ENCODE measurements at places on chromosomes 7 and 10. TPM values are rescaled to one million over a fixed set of nuclear protein-coding genes. Genes with fewer than 3 reads are reported as not detected.

DNA sequence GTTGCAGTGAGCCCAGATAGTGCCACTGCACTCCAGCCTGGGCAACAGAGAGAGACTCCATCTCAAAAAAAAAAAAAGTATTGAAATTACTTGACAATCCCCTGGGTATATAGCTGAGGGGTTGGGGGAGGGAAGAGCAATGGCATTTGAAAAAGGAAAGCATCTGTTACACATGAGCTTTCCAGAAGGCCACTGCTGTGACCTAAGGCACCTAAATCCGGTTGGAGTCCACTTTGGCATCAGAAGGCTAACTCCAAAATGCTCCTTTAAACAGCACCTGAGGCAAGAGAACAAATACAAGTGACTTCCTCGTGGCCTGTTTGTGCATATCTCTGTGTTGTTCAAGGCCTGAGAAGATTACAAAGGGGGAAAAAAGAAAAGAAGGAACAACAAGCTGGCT is 74.8 kb upstream of the PALS2 start:
- no peaks in the 10 kb centered on the region for H3K4me1 ChIP-seq
- no peaks in the 10 kb centered on the region for H3K36me3 ChIP-seq
- no peak overlapping the region for H3K4me3 ChIP-seq
- H3K27me3 ChIP-seq: no peaks in the 10 kb centered on the region

GRCh38 chr7:43769281-43769680 is 10.8 kb downstream of the BLVRA start:
- H3K27me3 ChIP-seq: no peaks in the 10 kb centered on the region
- H3K4me3 ChIP-seq: no peak overlapping the region
- peaks cover 7% of the 10 kb centered on the region for H3K4me1 ChIP-seq
- peak overlapping the region; percentile 17 for H3K27ac ChIP-seq

DNA sequence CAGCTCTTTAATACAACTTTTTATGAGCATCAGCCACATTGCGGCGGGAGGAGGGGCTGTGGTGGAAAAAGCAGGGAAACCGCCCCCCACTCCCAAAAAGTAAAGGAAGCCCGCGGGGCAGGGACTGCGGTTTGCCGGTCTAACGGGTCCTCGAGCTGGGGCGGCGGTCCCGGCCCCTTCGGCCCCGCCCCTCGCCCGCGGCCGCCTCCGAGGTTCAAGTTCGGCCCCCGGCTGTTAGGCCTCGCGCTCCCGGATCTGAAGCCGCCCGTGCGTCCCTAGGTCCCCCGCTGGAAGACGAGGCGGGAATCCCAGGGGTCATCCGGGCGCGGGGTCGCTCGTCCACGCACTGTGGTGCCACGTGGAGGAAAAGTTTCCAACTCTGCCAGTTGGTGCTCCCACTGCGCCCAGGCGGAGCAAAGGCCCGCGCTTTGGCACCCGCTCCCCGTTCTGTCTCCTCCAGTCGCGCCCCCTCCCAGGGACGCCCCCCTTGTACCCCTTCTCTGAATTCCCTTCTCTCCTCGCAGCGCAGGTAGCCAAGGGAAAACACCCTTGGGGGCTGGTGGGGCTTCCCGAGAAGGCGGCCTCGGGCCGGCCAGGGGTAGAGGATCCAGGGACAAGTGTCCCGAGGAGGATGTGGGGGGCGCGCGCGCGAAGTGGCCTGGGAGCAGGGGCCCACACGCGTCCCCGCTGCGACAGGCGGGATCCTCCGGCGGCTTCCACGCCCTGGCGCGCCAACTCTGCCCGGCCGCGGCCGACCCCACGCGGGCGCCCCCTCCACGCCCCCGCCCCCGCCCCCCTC is 798 bp upstream of the AUTS2 start:
- H3K36me3 ChIP-seq: no peaks in the 10 kb centered on the region
- peaks cover 6% of the 10 kb centered on the region for H3K4me1 ChIP-seq

DNA sequence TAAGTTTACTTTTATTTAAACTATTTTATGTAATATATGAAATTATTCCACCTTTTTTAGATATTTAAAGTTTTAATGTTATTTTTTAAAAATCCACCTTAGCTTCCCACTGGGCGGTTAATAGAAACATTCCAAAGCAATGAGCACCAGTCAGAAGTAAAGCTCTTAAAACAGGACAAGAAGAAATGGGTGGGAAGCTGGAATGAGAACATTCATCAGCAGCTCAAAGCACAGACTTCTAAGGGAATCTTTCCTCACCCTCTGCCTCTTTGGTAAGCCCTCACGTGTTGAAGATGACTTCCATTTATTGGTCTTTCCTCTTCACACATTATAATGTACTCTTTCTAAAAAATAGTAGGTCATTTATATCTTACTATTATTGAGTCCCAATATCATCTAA is 3.1 kb downstream of the AGMO start:
- no peak overlapping the region for H3K27ac ChIP-seq
- no peaks in the 10 kb centered on the region for H3K4me1 ChIP-seq
- H3K36me3 ChIP-seq: no peaks in the 10 kb centered on the region
- no peak for DNase-seq
- no peaks in the 10 kb centered on the region for H3K27me3 ChIP-seq

DNA sequence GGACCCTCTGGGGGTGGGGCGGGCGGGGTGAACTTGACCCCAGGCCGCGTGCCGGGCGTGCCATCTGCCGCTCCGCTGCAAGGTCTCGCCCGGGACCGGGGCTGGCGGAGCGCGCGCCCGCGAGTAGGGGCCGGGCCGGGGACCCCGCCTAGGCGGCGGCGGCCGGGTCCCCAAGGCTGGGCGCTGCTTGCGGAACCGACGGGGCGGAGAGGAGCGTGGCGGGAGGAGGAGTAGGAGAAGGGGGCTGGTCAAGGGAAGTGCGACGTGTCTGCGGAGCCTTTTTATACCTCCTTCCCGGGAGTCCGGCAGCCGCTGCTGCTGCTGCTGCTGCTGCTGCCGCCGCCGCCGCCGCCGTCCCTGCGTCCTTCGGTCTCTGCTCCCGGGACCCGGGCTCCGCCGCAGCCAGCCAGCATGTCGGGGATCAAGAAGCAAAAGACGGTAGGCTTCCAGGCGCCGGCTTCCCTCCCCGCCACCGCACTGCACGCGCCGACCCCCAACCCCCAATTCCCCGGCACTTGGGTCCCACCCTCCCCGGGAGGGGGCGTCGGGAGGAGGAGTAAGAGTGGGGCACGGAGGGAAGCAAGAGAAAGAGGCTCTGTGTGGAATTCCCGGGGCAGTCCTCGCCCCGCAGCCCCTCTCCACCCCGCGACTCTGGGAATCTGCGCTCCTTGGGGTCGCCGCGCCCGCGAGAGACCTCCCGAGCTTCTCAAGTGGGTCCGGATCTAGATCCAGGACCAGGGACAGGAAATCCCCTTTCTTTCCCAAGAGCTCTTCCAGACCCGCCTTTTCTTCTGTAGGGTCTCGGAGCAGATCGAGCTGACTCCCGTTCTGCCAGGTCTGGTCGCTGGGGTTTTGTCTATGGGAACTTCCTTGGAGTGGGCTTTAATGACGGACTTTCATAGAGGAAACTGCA is at the start of gene PAPSS2:
PAPSS2 (plus strand) TSS at position 308 of the 913 bp plus-strand sequence; CDS start at position 412, 104 bp downstream.
- H3K36me3 ChIP-seq: no peaks in the 10 kb centered on the region
- no peaks in the 10 kb centered on the region for H3K27me3 ChIP-seq
- H3K27ac ChIP-seq: peak within 1 kb of the TSS; percentile 88
- H3K4me1 ChIP-seq: peaks cover 15% of the 10 kb centered on the region
- peak within 1 kb of the TSS; percentile 73 for H3K4me3 ChIP-seq
- peak; percentile 89 for DNase-seq

DNA sequence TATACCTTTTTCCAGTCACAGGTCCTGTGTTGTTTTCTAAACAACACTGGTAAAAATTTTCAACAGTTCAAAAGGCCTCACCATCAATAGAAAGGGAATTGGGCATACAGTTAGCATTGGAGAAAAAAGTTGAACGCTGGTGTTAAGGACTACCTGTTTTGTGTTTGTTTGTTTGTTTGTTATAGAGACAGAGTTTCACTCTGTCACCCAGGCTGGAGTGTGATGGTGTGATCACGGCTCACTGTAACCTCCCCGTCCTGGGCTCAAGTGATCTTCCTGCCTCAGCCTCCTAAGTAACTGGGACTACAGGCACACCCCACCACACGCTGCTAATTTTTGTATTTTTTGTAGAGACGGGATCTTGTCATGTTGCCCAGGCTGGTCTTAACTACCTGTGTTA is 306.1 kb downstream of the PRPF18 start:
- H3K27ac ChIP-seq: no peak overlapping the region
- H3K4me1 ChIP-seq: no peaks in the 10 kb centered on the region
- no peaks in the 10 kb centered on the region for H3K36me3 ChIP-seq
- no peak overlapping the region for H3K4me3 ChIP-seq
- peaks cover 19% of the 10 kb centered on the region for H3K27me3 ChIP-seq
- no peak for DNase-seq

- peak overlapping the region; percentile 62 for H3K4me3 ChIP-seq
- no peaks in the 10 kb centered on the region for H3K36me3 ChIP-seq
- peak; percentile 69 for DNase-seq
- H3K4me1 ChIP-seq: peaks cover 2% of the 10 kb centered on the region
These were observed 464 bp downstream of the DENND2A start for GRCh38 chr7:140640060-140640637.

GRCh38 chr10:66747451-66747850 is 178.4 kb upstream of the LRRTM3 start:
- DNase-seq: no peak
- H3K4me1 ChIP-seq: no peaks in the 10 kb centered on the region
- no peaks in the 10 kb centered on the region for H3K27me3 ChIP-seq
- H3K27ac ChIP-seq: no peak overlapping the region
- no peaks in the 10 kb centered on the region for H3K36me3 ChIP-seq
- no peak overlapping the region for H3K4me3 ChIP-seq

DNA sequence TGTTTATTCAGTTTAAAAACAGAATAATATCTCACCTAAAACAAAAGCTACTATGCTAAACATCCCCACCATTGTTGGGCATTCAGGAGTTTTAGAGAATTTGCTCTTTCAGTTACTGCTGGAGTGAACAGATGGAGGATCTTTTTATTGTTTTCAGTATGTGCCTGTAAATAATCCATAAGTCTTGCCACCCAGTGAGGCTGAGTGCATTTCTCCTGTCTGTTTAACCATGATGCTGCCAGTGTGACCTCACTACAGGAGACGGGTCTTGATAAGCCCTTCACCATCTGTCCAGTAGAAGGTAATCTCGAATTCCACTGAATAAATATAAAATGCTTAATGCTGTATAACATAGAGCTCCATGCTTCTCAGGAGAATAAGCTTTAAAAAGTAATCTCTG is 430.9 kb downstream of the POM121L12 start:
- no peak for DNase-seq
- H3K4me1 ChIP-seq: no peaks in the 10 kb centered on the region
- no peaks in the 10 kb centered on the region for H3K27me3 ChIP-seq
- no peak overlapping the region for H3K27ac ChIP-seq

DNA sequence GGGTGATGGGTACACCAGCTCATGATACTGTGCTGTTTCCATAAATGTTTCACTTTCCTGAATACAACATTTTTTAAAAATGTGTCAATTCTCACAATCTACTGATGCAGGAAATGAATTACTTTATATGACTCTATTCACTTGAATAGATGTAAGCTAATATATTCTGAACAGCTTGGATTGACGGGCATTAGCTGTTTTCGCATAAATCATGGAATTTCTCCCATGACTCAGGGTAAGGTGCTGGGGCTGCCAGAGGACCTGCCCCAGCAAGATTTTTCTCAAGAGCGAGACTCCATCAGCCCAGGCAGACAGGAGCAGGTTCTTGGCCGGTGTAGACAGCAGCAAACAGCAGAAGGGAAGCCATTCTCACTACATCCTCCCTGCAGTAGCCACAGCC is 107.1 kb downstream of the PFKFB3 start:
- no peak for DNase-seq
- no peaks in the 10 kb centered on the region for H3K36me3 ChIP-seq
- no peak overlapping the region for H3K4me3 ChIP-seq
- no peak overlapping the region for H3K27ac ChIP-seq
- H3K27me3 ChIP-seq: no peaks in the 10 kb centered on the region

- no peak overlapping the region for H3K4me3 ChIP-seq
- H3K4me1 ChIP-seq: no peaks in the 10 kb centered on the region
- H3K27me3 ChIP-seq: no peaks in the 10 kb centered on the region
- no peaks in the 10 kb centered on the region for H3K36me3 ChIP-seq
- no peak overlapping the region for H3K27ac ChIP-seq
These were observed 10.4 kb downstream of the RAPGEF5 start for GRCh38 chr7:22346383-22347107.

DNA sequence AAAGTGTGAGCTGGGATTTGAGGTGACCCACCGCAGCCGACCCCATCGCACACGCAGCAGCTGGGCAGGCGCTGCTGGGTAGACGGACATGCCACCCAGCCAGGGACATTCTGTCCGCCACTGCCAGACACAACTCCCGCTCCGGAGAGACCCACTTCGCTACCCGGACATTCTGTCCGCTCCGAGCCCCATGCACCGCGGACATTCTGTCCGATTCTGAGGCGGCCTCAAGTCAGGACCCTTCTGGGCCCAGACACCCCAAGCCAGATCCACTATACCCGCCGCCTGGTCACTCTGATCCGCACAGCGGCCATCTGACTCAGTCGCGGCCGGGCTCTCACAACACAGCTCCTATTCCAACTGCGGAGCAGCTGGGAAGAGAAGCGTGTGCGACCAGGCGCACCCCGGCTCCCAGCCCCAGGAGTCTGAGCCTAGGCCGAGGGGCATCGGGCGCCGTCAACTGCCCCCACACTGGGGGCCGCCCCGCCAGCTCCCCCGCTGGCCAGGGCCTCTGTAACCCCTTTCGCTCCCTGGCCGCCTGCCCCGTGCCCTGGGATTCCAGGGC is 763 bp downstream of the PITX3 start:
- peaks cover 26% of the 10 kb centered on the region for H3K4me1 ChIP-seq
- no peak overlapping the region for H3K27ac ChIP-seq
- H3K36me3 ChIP-seq: no peaks in the 10 kb centered on the region
- peaks cover 18% of the 10 kb centered on the region for H3K27me3 ChIP-seq
- peak overlapping the region; percentile 63 for H3K4me3 ChIP-seq

DNA sequence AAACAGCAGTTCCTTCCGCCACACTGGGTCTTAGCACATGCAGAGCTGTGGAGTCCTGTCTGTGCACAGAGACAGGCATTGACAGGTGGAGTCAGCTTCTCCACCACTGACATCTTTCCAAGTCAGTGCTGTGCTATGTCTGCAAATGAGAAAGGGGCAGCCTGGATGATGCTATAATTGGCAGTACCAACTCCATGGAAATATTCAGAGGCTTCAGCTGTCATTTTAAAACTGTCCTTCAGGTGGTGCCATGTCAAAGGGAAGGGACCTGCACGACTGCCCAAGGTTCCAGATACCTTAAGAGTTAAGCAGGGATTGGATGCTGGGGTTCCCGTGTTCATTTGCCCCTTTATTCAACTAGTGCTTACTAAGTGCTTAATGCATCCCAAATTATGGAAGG is 258.0 kb upstream of the PRKCQ start:
- no peaks in the 10 kb centered on the region for H3K4me1 ChIP-seq
- H3K4me3 ChIP-seq: no peak overlapping the region
- H3K27ac ChIP-seq: no peak overlapping the region
- no peaks in the 10 kb centered on the region for H3K27me3 ChIP-seq
- H3K36me3 ChIP-seq: no peaks in the 10 kb centered on the region

LAMB1 gene
- 156 TPM for total RNA-seq

CTAGE4 gene
- 9.5 TPM for total RNA-seq

PLXDC2 gene
- 129 TPM for total RNA-seq

MICU1 gene
- 52.2 TPM for total RNA-seq

FAM185A gene
- 8.1 TPM for total RNA-seq

GPR15LG gene
- not detected for total RNA-seq

ZNF722 gene
- not detected for total RNA-seq

CFAP70 gene
- 2.7 TPM for total RNA-seq

HMX2 gene
- not detected for total RNA-seq

VWDE gene
- total RNA-seq: 0.90 TPM

CLDN4 gene
- 103 TPM for total RNA-seq
